ENCODE measurements at places on chromosomes 7 and 10.
A peak's percentile ranks its signal among the peaks of the same experiment; 100 is the strongest.

DNA sequence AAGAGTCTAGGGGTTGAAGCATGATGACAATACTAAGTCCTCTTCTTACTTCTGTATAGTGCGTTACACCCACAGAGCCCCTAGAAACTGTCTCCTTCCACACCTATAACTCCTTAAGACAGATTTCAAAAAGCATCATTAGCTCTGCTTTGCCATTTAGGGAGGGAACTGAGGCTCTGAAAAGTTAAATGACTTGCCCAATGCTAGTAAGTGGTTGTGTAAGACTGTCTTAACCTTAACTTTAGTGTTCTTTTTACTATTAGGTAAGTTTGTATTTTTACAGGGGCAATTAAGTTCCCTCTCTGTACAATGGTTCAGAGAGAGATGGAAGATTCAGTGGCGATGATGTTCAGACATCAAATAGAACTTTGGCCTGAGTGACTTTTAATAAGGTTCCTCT is 72.7 kb upstream of the ASAH2 start:
- DNase-seq: no peak

DNA sequence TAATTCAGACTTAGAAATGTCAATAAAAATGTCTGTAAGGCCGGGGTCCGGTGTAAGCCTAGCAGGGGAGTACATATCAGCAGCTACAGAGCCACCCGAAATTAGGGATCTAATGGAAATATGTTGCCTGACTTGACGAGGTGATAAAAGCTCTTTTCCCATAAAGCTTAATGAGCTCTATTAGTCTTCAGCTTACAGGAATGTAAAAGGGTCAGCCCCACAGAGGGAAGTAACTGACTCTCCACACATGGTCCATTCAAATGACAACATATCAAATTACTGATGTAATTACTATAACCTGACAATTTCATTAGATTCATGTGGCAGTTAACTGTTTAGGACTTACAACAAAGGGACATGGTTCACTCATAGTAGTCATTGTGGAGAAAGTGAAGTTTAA is 62.3 kb downstream of the ATE1 start:
- no peak for DNase-seq

- DNase-seq: no peak
These were observed 602.7 kb upstream of the SORCS1 start for GRCh38 chr10:107767185-107767584.

DNA sequence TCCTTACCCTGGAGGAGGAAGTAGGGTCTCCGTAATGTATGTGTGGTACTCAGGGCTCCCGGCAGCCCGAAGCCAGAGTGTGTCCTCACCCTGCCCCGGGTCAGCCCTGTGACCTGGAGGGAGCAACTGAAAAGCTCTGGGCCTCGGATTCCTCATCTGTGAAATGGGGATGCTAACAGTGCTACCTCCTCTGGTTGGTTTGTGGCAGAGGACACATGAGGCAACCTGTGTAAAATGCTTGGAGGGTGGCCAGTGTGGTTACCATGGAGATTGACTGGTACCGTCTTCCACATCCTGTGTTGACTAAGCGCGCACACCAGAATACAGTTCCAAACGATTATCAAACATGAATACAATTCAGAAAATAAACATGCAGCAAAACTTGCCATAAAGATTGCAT is 163.8 kb upstream of the KLF6 start:
- peak; percentile 57 for DNase-seq

- no peak for DNase-seq
These were observed 210.8 kb downstream of the DIP2C start for GRCh38 chr10:478471-479245.

- DNase-seq: no peak
These were observed 62.3 kb downstream of the CHCHD3 start for GRCh38 chr7:133019590-133019989.

GRCh38 chr10:117458571-117458970 is 83.3 kb upstream of the PDZD8 start:
- DNase-seq: no peak

- DNase-seq: peak; percentile 4
These were observed 165.9 kb downstream of the ABCA13 start for GRCh38 chr7:48337012-48337621.

DNA sequence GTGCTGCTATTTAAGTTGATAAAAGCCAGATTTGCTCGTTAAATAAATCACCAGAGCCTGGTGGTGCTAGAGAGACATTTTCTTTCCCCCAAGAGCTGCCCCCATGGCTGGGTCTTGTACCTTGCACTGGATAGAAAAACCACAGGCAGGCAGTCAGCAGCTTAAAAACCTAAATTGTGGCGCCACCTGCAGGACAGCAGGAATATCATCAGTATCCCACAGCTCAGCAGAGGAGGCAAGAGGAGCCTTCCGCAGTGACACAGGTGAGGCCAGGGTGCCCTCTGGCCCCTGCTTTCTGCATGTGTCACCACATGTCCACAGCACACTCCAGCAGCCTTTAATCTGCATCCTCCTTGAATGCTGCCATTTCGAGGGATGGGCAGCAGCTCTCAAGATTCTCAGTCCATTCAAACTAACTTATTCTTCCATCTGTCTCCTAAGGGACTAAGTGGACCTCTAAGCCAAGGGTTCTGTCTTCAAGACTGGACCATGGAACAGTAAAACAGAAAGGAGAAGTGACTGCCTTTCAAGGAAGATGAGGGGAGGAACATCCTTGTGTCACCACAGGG is 4.5 kb upstream of the PLXNA4 start:
- peak; percentile 73 for DNase-seq

DNA sequence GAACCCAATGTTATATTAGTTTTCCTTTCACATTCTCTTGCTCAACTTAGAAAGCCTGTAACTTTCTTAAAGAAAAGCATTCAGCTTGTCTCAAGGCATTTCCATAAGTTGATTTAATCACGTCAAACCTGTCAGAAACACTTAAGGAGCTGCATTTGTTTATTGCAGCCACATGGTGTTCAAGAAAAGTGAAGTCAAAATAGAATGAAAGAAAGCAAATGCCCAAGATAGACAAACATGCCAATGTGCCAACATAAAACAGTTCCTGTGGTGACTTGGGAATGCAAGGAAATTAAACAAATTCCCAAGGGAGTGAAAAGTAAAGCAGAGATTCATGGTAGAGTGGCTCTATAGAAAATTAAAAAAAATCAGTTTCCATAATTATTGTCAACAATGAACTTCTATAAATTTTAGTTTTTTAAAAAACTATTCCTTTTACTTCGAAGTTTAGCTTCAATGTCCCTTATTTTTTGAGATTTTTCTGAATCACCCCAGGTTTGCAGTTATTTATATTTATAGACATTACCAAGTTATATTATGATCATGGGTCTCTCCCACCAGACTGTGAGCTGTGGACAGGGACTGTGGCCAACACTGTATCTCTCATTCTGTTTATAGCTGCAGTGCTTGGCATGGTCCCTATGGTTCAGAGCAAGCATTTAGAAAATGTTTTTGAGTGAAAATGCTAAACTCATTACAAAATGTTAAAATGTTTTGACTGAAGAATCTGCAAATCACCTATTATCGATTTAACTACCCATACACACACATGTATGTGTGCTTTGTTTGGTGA is 887.4 kb downstream of the REEP3 start:
- DNase-seq: peak; percentile 58

- no peak for DNase-seq
These were observed 38.1 kb downstream of the TMEM130 start for GRCh38 chr7:98831641-98832221.

GRCh38 chr7:132569884-132570614 is 6.2 kb downstream of the PLXNA4 start:
- no peak for DNase-seq

DNA sequence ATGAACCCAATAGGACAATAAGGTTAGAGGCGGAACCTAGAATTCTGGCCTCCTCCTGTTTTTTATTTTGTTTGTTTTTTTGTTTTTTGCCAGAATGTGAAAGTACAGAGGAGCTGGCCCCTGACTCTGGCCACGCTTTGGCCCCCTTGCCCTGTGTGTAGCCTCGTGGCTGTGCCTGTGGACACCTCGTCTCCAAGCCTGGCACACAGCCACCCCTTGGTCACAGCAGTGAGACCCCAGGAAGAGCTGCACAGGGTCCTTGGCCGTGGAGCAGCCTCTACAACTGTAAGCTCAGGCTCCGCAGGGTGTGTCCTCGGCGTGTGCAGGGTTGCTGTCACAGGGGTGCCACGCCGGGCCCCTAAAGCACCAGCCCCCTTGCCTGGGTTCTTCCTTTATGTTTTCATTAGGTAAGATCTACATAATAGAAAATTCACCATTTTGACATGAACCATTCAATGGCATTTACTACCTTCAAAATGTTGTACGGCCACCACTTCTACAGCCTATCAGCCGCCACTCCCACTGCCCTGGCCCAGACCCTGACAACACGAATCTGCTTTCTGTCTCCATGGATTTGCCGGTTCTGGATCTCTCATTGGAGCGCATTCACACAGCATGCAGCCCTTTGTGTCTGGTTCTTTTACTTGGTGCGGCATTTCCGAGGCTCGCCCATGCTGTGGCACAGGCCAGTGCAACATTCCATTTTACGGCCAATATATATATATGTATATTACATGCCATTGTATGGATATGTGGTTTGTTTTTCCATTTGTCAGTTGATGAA is 51.0 kb downstream of the AMZ1 start:
- DNase-seq: no peak

DNA sequence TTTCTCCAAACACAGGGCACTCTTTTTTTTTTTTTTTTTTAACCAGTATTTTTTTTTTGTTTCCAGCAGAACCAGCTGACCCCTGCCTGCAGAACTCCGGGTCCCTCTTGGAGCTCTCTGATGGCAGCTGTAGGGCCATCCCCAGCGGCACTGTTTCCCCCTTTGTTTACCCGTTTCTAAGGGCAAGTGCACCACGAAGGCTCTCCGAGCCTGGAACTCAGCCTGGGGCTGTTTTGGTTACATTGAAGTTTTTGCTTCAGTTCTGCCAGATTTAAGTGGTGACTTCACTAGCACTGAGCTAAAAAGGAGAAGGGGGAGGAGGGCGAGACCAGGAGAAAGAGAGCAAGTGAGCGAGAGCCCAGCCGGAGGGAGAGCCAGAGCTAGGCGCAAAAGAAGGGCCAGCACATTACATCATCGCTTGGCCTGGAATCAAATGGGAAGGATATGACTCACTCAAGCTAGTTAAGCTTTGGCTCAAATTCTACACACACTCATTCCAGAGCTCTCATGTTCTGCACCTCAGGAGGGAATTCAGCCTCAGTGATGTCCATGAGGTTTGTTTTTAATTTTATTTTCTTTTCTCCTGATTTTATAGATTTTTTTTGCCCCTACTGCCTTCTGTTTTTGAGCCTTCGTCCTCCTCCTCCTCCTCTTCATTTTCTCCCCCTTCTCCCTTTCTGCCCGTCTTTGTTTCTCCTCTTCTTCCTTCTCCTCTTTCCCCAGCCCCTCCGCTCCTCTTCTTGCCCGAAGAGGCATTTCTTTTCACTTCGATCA is 272.3 kb downstream of the TRIL start:
- peak; percentile 99 for DNase-seq
